Mucosa of gallbladder (tissue), 1 donor: ENCODE measurements at places on chromosomes 1 and 21. TPM values are rescaled to one million over a fixed set of nuclear protein-coding genes. Genes with fewer than 3 reads are reported as not detected.
A peak's percentile ranks its signal among the peaks of the same experiment; 100 is the strongest.

DNA sequence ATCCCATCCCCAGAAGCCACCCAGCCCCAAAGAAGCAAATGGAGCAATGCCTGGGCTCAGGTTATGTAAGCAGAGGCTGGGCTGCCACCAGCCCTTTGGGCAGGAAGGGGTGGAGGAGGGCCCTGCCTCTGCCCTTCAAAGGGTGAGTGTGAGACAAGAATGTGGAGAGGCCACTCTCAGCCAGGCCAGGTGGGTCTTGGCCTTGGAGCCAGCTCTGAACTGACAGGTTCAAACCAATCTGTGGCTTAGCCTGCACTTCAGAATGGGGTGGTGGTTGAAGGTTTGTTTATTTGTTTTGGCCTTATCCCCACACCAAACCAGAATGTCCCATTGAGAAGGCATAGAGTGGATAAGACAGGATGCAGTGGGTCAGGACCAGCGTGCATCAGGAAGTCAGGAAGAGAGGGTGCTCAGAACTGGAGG lies 29.8 kb downstream of the C1orf116 start:
- DNase-seq: no peak

DNA sequence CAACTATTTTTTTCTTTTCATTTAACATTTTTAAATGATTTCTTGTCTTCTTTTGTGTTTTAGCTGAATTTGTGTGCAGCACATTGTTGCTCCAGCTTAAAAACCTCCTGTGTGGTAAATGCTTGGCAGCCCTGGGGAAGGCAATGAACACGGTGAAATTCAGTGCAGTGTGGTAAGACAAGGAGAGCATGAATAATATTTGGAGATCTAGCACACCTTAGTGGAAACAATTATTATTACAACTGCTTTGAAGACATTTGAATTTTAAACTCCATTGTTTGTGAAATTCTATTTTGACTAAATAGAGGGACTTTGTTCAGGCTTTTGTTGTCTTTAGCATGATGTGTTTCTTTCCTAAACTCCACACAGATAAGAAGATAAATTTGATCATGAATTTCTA lies 242.6 kb upstream of the CXADR start:
- peak; percentile 12 for DNase-seq

DNA sequence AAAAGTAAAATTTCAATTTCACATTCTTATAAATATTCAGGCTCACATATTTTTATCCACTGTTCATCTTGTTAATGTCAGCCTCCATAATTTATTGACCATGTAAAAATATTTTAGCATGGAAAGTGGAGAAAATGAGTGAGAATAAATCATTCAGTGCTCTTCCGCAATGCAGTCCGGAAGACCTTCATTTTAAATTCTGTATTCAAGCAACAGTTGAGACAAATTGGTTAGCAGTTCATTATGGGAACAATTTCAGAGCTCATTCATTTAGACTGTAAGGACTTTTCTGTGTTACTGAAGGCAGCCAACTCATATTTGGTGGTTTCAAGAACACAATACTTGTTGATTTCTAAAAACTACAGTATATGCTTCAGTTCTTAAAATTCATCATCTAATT lies 97.8 kb downstream of the TYW3 start:
- no peak for DNase-seq

Gene HUNK
- 4.0 TPM for total RNA-seq

Gene CRABP2
- total RNA-seq: 3.5 TPM

Gene BRINP2
- 0.46 TPM for total RNA-seq

Gene LDLRAD1
- 1.3 TPM for total RNA-seq

Gene F3
- 26.0 TPM for total RNA-seq
